ENCODE measurements at places on chromosomes 7 and 10. TPM values are rescaled to one million over a fixed set of nuclear protein-coding genes. Genes with fewer than 3 reads are reported as not detected.

The ZNF804B gene
- total RNA-seq, result not detected

The ZKSCAN5 gene
- 17.8 TPM for total RNA-seq

The PLEKHS1 gene
- total RNA-seq, result not detected

The TCAF2 gene
- total RNA-seq, result 0.38 TPM

DNA sequence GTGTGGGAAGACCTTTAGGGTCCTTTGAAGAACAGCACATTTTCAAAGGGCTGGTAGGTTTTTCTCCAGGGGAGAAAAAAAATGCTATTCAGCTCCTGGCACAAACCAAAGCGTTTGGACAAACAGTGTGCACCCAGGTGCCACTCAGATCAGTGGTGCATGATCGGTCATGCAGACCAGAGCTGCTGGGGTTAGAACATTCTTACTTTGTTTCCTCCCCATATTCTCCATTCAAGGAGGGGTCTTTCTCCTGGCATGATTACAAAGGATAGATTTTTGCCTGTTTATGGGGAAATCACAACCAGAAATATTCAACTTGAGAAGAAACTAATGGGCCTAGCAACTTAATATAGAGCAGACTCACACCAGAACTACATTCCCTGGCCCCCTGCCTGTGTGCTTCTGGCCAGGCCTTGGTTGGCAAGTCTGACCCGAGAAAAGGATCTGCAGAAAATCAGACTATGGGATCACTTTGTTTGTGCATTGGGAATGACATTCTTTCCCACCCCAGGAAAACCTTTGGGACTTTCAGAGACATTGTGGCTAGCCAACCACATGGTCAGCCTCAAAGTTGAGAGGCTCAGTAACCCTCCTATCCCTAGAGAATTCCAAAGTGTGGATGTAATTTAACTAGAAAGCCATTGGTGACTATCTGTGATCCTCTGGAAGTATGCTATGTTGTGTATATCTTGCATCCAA lies 82.3 kb upstream of the FGL2 start:
- no peak overlapping the region for H3K4me3 ChIP-seq
- peaks cover 1% of the 10 kb centered on the region for H3K36me3 ChIP-seq
- no peak for DNase-seq
- H3K4me1 ChIP-seq, result no peaks in the 10 kb centered on the region
- peaks cover under 1% of the 10 kb centered on the region for H3K27me3 ChIP-seq

- H3K36me3 ChIP-seq, result no peaks in the 10 kb centered on the region
- no peak overlapping the region for H3K4me3 ChIP-seq
- no peak overlapping the region for H3K27ac ChIP-seq
- no peak for DNase-seq
- no peaks in the 10 kb centered on the region for H3K4me1 ChIP-seq
- H3K27me3 ChIP-seq, result peaks cover 2% of the 10 kb centered on the region
These were observed 103.3 kb downstream of the CFAP58 start for GRCh38 chr10:104456802-104457542.

- no peaks in the 10 kb centered on the region for H3K4me1 ChIP-seq
- peaks cover 4% of the 10 kb centered on the region for H3K27me3 ChIP-seq
- no peak overlapping the region for H3K27ac ChIP-seq
- DNase-seq, result no peak
- H3K4me3 ChIP-seq, result no peak overlapping the region
These were observed 11.9 kb upstream of the INPP5F start for GRCh38 chr10:119713744-119714483.
